ENCODE measurements at places on chromosomes 7 and 10.

GRCh38 chr10:100831742-100832141, 81.0 kb upstream of the SLF2 start:
- DNase-seq: no peak

GRCh38 chr7:8931906-8932646, 498.7 kb downstream of the NXPH1 start:
- DNase-seq: no peak

- no peak for DNase-seq
These were observed 5.0 kb downstream of the TRIM24 start for GRCh38 chr7:138465046-138465445.

- DNase-seq: no peak
These were observed 276.9 kb upstream of the NEBL start for GRCh38 chr10:21173802-21174714.

DNA sequence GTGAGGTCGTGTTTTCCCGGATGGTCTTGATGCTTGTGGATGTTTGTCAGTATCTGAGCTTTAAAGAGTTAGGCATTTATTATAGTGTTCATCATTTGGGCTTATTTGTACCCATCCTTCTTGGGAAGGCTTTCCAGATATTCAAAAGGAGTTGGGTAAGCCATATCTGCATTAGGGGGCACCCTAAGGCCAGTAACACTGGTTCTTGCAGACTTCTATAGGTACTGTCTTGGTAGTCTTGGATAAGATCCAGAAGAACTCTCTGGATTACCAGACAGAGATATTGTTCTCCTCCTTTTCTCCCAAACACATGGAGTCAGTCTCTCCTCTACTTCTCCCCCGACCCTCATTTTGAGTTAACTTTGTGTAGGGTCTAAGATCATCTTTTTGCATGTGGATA, 92.8 kb downstream of the SDK1 start:
- no peak for DNase-seq

DNA sequence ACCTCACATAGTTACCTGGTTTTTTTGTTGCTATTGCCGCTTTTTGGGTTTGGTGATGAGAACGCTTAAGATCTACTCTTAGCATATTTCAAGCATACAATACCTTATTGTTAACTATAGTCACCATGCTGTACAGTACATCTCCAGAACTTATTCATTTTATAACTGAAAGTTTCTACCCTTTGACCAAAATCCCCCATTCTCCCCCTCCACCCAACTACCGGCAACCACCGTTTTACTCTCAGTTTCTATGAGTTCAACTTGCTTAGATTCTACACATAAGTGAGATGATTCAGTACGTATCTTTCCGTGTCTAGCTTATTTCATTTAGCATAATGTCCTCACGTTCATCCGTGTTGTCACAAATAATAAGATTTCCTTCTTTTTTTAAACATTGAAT, 86.7 kb upstream of the IL6 start:
- DNase-seq: no peak

GRCh38 chr10:132970641-132971438, 28.5 kb upstream of the CFAP46 start:
- DNase-seq: no peak

DNA sequence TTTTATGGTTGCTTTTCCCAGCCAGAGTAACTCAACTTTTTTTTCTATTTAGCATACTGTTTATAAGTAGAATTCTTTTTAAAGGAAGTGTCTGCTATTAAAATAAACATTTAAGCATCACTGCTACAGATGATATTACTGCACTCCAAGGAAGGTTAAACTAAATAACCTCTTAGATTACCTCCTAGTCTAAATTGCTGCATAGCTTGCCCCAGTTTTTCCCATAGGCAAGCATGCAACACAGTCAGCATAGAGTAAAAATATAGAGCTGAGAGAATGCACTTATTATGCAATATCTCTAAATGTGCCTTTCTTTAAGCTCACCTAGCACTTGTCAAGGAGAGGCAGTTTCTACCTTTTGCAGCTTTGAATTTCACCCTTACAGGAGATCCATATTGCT, 1392.4 kb upstream of the CELF2 start:
- DNase-seq: no peak

GRCh38 chr10:128892005-128892404, 575.0 kb upstream of the MGMT start:
- DNase-seq: no peak

- no peak for DNase-seq
These were observed 20.3 kb upstream of the PRKCQ start for GRCh38 chr10:6600224-6600987.

GRCh38 chr10:11473128-11473760, 138.2 kb downstream of the USP6NL start:
- DNase-seq: no peak

GRCh38 chr10:95963991-95964389, 56.2 kb downstream of the CC2D2B start:
- no peak for DNase-seq

- no peak for DNase-seq
These were observed 4.9 kb downstream of the ZNF277 start for GRCh38 chr7:112211348-112211907.

DNA sequence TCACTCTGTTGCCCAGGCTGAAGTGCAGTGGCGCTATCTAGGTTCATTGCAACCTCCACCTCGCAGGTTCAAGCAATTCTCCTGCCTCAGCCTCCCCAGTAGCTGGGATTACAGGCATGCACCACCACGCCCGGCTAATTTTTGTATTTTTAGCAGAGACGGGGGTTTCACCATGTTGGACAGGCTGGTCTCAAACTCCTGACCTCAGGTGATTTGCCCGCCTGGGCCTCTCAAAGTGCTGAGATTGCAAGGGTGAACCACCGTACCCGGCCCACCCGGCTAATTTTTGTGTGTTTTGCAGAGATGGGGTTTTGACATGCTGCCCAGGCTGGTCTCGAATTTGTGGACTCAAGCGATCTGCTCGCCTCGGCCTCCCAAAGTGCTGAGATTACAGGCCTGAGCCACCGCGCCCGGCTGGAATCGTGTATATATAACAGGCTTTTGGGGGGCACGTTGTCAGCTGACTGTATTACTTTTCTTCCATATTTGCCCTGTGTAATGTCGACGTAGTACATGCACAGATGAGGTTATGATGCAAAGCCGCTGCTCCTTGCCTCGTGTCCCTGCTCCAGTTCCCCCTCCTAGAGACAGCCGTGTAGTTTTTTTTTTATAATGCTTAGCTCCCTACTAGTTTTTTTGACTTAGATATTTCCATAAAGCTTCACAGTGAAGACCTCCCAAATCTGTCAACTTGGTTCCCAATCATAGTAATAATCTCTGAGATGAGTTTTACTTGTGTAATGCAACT, 883 bp upstream of the TRA2A start:
- DNase-seq: no peak

GRCh38 chr10:51203359-51203758, 129.1 kb downstream of the PRKG1 start:
- no peak for DNase-seq

- DNase-seq: no peak
These were observed 13.7 kb upstream of the INMT start for GRCh38 chr7:30738026-30738915.

- no peak for DNase-seq
These were observed at the start of gene PRLHR for GRCh38 chr10:118595598-118596425. TSS of gene PRLHR (minus strand) at chr10:118595648. CDS start at chr10:118595244, 404 bp downstream.

DNA sequence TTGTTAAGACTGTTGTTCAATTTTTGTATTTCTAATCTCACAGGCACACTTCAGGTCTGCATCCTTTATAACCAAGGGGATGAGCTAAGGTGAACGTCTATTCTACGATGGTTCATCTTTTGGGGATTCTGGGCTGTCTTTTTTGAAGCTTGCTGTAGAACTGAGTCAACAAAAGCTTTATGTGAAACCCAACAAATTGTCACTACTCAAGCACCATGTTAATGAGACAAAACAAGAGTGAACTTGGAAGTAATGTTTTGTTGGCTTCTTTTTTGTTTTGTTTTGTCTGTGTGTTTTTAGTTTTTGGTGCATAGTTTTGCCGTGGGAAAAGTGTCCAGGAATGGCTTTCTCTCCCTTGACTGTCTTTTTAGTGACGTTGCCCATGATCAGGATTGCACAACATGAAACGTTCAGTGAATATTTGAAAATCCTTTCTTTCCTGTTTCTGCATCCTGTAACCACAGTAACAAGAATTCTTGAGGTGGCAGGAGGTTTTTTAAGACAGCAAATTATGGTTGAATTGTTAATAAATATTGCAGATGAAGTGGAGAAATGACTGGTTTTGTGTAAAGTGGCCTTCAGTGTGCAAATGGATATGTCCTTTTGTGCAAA, 65.6 kb downstream of the WIPF3 start:
- DNase-seq: no peak

GRCh38 chr10:24882047-24882698, 70.2 kb downstream of the PRTFDC1 start:
- DNase-seq: no peak

GRCh38 chr7:139937715-139938114, 108.7 kb downstream of the TBXAS1 start:
- no peak for DNase-seq

DNA sequence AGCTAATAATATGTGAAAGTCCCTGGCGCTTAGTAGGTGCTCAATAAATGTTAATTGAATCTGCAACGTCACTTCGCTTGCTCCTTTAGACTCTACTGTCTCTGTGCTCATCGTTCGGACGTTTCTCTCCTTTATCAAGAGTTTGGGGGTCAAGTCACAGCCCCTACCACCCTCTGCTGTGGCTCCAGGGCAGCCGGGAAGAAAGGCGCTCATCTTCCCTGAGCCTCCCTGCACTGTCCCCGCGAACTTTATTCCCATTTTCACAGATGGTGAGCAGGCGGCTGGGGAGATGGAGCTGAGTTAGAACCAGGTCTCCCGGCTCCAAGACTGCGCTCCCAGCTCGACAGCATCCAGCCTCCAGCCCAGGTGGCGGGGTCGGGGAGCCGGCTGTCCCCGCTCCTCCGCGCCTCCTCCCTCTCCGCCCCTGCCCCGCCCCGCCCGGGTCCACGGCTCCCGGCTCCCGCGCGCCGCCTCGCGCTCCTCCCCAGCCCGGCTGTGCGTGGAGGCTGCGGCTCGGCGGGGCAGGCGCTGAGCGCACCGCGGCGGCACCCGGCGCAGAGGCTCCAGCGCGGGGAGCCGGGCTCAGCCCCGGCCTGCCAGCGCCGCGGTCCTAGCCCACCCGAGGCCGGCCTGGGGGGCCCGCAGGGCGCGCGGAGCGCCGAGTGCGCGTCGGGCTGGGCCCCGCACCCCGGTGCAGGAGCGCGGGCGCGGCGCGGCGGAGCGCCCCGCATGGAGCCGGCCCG, at the start of gene CLEC2L:
Gene CLEC2L (plus strand): TSS at position 487 of the 743 bp plus-strand sequence. CDS start 243 bp downstream, at position 730.
- DNase-seq: no peak

GRCh38 chr7:116449950-116450349, 49.6 kb upstream of the CAV2 start:
- no peak for DNase-seq

DNA sequence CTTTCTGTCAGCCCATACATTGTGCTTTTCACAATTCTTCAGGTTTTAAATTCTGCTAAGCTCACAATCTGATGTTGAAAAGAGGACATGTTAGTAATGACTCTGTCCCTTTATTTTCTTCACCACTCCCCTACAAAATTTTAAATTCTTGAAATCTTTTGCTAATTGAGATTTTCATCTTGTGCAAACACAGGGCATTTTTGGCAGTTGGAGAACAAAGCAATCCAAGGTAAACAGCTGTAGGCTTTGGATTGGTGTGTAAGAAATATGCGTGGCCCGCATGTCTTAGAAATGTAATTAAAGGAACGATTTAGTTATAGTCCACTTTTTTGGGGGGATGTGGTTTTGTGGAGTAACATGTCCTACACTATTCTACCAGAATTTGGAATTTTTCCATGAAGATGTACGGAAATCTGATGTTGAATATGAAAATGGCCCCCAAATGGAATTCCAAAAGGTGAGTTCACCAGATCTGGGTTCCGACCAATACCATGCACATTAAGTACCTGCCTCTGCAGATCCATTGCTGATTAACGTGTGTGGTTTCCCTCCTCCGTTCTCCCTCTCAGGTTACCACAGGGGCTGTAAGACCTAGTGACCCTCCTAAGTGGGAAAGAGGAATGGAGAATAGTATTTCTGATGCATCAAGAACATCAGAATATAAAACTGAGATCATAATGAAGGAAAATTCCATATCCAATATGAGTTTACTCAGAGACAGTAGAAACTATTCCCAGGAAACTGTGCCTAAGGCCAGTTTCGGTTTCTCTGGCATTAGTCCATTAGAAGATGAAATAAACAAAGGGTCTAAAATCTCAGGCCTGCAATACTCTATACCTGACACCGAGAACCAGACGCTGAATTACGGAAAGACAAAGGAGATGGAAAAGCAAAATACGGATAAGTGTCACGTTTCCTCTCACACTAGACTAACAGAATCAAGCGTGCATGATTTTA, 181.1 kb downstream of the ARHGAP21 start:
- no peak for DNase-seq

DNA sequence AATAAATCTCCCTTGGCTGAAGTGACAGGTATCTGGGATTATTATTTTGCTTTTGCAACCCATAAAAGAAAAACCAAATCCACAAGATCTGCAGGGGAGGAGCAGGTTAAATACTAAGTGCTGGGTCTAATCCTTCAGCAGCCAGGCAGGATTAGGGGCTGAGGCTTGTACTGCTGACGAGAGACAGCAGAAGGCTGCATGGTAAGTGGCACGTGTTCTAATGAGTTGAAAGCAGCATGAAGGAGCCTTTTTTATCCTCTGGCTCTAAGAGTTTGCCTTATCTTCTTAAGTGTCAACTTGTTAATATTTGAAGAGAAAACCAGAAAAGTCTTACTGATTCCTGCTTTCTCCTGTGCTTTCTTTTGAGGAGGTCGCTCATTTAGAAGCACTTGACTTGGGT, 50.0 kb downstream of the LYZL2 start:
- no peak for DNase-seq

- DNase-seq: no peak
These were observed 3.2 kb upstream of the TMEM273 start for GRCh38 chr10:49191349-49191748.

DNA sequence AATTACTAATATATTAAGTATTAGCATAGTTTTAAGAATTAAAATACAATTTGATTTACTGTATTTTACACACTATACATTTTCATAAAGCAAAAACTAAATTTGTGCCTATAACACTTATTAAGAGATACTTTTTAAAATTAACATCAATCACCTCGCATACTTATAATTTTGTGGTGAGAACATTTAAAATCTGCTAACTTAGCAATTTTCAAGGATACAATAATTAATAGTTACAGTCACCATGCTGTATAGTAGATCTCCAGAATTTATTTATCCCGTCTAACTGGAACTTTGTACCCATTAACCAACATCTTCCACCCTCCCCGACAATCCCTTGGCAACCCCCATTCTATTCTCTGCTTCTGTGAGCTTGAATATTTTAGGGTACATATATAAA, 47.5 kb downstream of the RELN start:
- DNase-seq: no peak

GRCh38 chr7:139750459-139751095, 27.2 kb downstream of the HIPK2 start:
- DNase-seq: no peak

DNA sequence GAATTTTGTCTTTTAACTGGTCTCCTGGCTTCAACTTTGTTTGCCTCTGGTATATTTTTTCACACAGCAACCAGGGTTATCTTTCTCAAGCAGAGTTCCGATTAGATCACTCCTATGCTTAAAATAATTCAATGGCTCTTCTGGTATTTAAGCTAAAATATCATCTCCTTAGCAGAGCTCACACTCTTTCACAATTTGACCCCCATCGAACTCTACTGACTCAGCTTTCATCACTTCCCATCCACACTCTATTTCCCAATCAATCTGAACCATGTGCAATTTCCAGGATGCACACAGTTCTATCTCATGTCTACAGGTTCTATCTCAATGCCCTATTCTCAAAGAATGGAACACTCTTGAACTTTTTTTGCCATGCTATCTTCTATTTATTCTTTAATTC, 809.5 kb downstream of the GRID1 start:
- no peak for DNase-seq

All from Karpas-422 (cell line).